ENCODE measurements at places on chromosomes 6 and 20. TPM values are rescaled to one million over a fixed set of nuclear protein-coding genes. Genes with fewer than 3 reads are reported as not detected.

DNA sequence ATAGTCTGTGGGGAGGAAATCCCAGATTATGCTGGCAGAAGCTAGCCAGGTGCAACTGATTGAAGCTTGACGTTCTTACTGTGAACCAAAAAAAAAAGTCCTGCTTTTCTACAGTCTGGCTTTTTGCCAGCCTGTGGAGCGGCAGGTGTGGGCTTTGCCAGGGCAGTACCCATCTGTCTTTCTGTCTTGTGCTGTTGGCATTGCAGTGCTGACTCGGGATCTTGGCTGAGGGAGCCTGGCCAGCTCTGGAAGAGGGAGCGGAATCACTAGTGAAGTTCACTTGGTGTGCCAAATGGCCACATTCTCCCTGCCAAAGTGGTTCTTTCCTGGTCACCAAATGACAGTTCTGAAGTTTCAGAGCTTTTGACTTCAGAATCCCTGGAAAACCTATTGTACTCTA lies 5.0 kb downstream of the KIF3B start:
- no peak for DNase-seq
- peaks cover 2% of the 10 kb centered on the region for H3K36me3 ChIP-seq
- H3K27me3 ChIP-seq = no peaks in the 10 kb centered on the region
- no peak overlapping the region for H3K27ac ChIP-seq

DNA sequence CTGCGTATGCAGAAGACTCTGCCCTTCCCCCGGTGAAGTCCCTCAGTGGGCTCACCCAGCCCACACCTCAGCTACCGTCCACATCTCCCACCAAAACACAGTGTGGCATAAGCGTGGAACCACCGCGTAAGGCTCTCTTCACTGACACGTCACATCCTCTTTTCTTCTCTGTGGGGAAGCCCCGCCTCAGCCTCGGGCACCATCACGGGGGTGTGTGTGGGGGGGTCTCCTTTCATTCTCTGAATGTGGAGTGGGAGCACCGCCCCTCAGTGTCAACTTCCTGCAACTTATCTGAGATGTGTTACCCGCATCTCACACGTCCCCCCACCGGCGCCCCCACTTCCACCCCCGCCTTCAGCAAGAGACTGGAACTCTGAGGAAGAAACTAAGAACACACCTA lies 388.4 kb upstream of the JARID2 start:
- H3K27ac ChIP-seq = no peak overlapping the region
- H3K4me3 ChIP-seq = no peak overlapping the region
- 0 out of 2 replicates have a peak, but pooled peaks cover 2% of the 10 kb centered on the region for H3K4me1 ChIP-seq
- no peak for DNase-seq
- H3K36me3 ChIP-seq = no peaks in the 10 kb centered on the region
- H3K27me3 ChIP-seq = no peaks in the 10 kb centered on the region

- no peak for DNase-seq
- no peaks in the 10 kb centered on the region for H3K36me3 ChIP-seq
- H3K27ac ChIP-seq = no peak overlapping the region
- no peaks in the 10 kb centered on the region for H3K27me3 ChIP-seq
Observed at GRCh38 chr6:148713921-148714320, 32.9 kb upstream of the UST start.

The SLC22A1 gene
- not detected for total RNA-seq

The DNMT3B gene
- 1.3 TPM for total RNA-seq
